ENCODE measurements at places on chromosomes 1 and 21. TPM values are rescaled to one million over a fixed set of nuclear protein-coding genes. Genes with fewer than 3 reads are reported as not detected.

LCE1C gene
- not detected for total RNA-seq

FAM229A gene
- 23.5 TPM for total RNA-seq

OR10K2 gene
- total RNA-seq: not detected

- no peak for DNase-seq
Measured at GRCh38 chr1:79682478-79682877, 675.9 kb upstream of the ADGRL4 start.

DNA sequence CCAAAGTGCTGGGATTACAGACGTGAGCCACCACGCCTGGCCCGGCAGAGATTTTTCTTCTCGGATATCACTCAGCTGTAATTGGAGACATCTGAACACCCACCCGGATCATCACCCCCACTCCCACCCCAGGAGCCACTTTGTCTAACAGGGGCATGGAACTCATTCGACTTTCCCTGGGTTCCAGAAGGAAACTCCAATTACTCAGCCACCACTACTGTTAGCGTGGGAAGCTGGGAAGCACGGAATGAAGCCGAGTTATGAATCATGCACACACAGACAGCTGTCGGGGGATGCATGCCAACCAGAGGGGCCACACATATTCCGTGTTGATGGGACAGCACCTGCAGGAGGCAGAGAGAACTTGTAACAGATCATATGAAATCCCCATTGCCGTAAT, 85.2 kb downstream of the HLCS start:
- no peak for DNase-seq

Data from natural killer cell (primary cell).